H7 (cell line): ENCODE measurements at places on chromosomes 1 and 21.

GRCh38 chr1:106954661-106955229 is 101.7 kb upstream of the PRMT6 start:
- no peak for DNase-seq

DNA sequence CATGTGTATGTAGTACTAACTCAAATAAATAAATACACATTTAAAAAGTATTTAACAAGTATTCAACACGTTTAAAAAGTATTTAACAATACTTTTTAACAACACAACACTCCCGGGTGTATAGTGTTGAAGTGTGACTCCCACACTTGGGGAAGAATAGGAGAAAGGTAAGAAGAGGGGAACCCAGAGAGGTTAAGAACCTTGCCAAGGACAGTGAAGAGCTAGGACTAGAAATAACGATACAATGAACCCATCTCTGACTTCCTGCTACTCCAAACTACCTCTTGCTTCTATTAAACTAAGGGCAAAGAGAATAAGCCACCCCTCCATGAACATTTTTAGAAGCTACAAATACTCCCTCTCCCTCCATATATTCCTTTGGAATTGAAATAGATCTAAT is 1.7 kb upstream of the GFI1 start:
- DNase-seq = no peak

- DNase-seq = no peak
Measured at GRCh38 chr21:42748620-42749176, 95.3 kb downstream of the PDE9A start.

GRCh38 chr1:17251701-17252376 is 2.9 kb downstream of the PADI3 start:
- DNase-seq = no peak

DNA sequence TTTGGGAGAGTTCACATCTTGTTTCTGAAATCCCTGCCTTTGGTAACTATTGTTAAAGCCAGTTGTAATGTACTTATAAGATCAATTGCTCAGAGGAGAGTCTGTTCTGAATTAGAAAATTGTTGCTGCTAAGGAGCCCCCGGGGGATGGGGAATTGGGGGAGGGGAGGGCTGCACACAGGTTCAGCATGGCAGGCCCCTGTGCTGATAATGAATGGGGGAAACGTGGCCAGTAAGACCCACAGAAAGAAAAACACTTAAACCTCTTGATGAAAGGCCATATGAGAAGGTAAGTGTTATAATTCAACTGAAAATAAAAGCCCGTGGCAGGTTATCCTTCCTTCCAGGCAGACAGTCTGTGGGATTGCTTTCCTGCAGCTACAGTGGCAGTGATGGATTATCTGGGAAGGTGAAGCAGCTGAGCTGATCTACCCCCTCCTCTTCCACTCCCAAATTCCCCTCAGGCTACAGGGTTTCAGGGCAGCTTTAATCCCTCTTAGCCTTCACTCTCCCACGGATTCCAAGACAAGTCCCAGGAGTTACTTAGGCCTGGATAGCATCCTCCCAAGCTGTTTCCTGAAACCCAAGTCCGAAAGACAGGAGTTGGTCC is 398.8 kb downstream of the TBX15 start:
- DNase-seq = no peak

- DNase-seq = no peak
Measured at GRCh38 chr1:18751425-18751824, 108.0 kb downstream of the TAS1R2 start.

- no peak for DNase-seq
Measured at GRCh38 chr1:33361532-33362235, 40.8 kb upstream of the A3GALT2 start.

DNA sequence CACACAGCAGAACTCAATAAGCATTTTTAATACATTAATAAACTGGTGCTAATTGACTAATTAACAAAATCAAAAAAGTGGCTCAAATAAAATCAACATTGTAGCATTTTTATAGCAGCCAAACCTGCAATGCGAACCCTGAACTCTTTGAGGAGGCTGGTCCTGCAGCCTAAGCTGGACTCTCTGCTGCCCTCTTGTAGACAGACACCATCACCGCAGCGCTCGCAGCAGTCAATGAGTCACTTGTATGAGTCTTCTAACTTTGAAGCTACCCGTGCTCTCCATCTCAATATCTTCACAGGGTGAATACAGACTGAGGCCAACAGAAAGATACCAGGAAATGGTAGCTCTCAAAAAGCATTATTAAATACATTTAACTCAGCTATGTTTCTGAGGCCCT is 9.7 kb upstream of the KRTAP7-1 start:
- DNase-seq = peak; percentile 43

- no peak for DNase-seq
Measured at GRCh38 chr1:221761354-221762002, 19.6 kb upstream of the DUSP10 start.

DNA sequence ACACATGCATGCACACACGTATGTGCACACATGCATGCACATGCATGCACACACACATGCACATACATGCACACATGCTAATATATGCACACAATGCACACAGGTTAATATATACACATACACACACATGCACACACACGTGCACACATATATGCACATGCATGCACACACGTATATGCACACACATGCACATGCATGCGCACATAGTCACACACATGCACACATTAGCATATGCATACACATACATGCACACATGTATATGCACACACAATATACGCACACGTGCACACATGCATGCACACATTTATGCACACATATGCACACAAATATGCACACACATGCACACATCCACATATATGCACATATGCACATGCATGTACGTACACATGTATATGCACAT is 506.8 kb downstream of the MATN1 start:
- DNase-seq = no peak

DNA sequence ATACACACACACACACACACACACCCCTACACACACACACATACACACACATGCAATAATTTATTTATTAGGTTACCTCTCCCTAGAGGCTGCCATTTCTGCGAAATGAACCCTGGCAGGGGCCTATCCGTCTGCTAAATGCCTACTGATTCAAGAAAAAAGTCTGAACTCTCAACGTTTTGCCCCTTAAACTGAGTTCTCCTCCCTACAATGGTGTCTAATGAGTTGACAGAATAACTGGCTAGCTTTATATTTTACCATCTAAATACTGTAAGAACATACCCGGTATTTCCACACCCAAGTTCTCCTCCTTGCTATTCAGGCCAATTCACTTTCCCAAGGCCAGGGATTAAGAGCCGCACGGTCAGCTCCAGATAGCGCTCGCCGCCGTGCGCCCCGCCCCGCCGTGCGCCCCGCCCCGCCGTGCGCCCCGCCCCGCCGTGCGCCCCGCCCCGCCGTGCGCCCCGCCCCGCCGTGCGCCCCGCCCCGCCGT is 339 bp upstream of the RNPC3 start:
- peak; percentile 64 for DNase-seq

- peak; percentile 21 for DNase-seq
Measured at GRCh38 chr1:58848818-58849411, 65.1 kb upstream of the JUN start.

DNA sequence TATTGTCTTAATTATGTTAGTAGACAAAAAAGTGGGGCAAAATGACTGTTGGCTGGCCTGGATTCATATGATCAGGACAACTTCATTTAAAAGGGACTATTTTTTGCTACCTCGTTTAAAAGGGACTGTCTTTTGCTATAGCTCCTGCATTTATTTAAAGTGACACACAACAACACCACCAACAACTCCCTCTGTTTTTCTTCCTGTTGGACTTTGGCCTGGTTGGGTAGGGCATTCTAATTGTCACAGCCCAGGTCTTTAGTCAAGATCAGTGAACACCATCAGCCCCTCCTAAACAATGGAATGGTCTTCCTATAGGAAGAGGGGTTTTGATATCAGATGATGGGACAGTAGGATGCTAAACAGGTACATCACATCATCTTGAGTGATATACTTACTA is 241.8 kb downstream of the GPR52 start:
- DNase-seq = no peak

GRCh38 chr21:15054606-15055239 is 10.1 kb downstream of the NRIP1 start:
- DNase-seq = no peak

DNA sequence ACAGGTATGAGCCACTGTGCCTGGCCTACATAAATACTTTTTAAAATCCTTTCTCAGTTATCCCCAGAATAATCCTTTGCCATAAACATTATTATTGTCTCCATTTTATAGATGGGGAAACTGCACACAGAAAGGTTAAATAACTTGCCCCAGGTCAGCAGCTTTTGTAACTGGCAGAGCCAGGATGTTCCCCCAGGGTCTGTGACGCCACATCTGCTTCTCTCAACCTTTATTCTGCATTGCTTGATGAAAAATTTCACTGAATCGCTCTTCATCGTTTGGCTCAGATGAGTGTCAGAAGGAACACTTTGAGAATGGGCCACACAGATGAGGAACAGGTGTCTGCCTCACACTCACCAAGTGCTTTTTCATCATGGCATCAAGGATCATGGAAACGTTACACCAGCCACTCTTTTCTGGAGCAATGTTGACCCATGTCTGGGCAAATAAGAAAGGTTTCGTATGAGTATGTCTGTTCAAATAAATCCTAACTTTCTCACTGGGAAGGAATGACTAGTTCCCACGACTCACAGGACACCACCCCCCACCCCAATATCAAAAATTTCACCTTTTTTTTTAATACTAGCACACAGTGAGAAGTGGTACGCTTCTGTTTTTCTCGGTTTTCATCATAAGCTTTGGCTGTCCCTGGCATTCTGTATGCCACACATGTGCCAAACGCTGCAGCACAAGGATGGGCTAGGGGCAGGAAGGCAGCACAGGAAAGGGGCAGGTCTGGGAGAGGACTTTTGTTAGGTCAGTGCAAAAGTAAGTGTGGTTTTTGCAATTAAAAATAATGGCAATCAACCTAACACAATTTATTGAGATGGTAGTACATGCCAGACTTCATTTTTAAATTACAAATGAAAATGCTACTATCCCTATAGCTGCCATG is 9.0 kb upstream of the PTGFRN start:
- no peak for DNase-seq

DNA sequence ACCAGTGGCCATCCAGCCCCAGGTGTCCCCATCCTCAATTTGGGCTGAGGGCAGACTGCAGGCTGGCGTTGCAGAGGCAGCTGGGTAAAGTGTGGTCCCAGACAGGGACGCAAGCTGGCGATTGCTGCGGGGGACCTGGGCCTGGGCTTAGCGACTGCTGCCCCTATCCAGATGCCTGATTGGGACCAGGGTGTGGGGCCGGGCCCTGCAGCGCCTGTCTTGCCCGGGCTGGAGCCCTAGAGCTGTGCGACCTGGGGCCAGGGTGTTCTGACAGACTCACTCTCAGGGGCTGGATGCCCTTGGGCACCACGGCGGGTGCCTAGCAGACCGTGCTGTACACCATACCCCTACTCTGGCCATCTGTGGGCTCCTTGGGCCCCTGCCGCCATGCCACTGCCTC is 16.2 kb upstream of the FAAP20 start:
- no peak for DNase-seq

DNA sequence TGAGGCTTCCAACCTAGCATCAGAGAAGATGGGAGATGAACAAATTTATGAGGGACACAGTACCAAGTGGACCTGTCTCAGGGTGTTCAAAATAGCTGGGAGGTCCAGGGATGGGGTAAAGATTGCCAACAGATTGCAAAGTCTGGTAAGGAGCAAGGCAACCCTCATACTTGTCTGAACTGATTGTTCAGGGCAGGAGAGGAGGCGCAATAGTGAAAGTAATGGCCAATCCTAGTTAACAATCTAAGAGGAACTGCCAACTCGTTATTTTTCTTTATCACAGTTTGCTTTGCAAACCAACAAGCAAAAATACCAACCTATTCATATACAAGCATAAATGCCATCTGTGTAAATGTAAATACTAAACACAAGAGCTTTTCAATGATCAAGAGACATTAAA is 78.4 kb upstream of the S1PR1 start:
- no peak for DNase-seq

DNA sequence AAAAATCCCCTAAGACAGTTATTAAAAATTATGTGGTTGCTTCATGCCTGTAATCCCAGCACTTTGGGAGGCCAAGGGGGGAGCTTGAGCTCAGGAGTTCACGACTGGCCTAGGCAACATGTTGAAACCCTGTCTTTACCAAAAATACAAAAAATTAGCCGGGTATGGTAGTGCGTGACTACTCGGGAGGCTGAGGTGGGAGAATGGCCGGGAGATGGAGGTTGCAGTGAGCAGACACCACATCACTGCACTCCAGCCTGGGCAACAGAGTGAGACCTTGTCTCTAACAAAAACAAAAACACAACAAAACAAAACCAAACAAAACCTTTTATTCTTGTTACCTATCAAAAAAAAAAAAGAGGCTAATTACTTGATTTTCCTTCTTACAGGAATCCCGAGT is 2.1 kb downstream of the ELK4 start:
- DNase-seq = no peak

GRCh38 chr1:160640359-160641123 is 6.3 kb downstream of the SLAMF1 start:
- DNase-seq = no peak

DNA sequence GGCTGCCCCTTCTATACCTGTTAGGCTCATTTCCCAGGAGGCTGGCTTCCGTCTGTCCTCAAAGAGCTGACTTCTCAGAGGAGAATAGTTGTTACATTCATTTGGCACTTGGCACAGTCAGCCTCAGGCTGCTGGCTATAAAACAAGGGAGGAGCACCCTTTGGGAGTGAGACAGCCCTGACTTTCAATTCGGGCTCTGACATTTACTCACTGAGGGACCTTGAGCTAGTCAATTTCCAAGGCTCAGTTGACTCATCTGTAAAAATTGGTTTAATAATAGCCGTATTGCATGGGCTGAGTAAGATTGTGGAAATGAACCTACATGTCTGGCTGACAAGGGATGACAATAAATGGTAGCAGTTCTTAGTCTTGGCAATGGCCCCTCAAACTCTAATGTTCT is 13.7 kb downstream of the ALX3 start:
- DNase-seq = no peak

GRCh38 chr21:17548262-17548661 is 35.4 kb downstream of the CXADR start:
- DNase-seq = no peak

GRCh38 chr1:146039844-146040194 is 18.3 kb upstream of the HJV start:
- no peak for DNase-seq

DNA sequence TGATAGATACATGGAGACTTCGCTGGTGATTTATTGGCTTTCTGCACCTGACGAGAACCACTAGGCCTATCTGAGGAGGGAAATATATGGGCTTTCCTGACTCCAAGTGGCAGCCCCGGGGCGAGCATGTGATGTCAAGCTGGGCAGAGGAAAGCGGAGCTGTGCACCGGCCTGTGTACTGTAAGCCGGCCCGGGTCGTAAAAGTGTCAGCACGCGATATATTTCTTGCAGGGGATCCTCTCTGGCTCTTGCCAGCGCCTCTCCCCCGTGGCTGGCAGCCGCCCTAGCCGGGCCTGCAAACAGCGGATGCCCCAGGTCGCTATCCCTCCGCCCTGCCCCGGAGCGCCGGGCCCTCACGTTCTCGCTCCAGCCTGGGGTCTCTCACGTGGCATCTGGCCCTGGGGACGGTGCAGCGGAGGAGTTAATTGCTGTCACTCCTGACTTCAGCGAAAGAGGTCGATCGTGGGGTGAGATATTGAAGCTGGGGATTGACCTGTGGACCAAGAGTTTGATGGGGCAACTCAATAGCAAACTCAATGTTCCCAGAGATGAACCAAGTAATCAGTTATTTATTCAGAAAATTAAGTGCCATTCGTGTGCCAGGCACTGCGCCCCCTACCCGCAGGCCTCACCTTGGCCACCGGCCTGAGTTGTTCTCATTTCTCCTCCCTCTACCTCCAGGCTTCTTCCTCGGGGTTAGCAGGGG is 41.0 kb upstream of the HAO2 start:
- DNase-seq = peak; percentile 75
